Epithelial cell of esophagus (primary cell): ENCODE measurements at places on chromosomes 3 and 15.

GRCh38 chr3:94106268-94106667 is 43.4 kb downstream of the NSUN3 start:
- no peak for DNase-seq

DNA sequence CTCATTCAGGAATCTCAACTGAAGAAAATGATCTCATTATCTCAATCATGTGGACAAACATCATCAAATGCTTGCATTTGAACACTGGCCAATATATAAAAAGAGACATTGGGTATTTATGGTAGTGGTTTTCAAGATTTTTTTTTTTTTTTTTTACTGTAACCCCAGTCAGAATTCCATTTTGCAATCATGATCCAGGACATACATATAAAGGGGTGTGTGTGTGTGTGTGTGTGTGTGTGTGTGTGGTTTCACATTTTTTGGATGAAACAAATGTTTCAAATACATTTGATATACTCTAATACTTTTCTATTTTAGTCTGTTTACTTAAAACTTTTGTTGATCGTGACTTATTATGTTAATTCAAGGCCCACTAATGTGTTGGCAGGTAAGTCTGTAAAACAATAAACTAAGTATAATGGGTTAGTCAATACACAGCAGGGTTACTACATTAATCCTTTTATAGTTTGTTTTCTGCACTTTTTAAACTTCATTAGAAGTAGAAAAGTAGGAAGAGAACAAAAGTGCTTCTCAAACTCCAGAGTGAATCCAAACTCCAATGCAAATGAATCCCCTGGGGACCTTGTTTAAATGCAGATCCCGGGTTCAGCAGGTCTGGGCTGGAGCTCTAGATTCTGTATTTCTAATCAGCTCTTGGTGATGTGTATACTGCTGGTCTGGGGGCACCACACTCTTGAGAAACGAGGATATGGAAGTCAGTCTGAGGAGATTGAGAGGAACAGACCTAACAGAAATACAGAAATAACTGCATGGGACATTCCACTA is 17.6 kb downstream of the THRB start:
- DNase-seq: no peak

GRCh38 chr3:186526256-186526606 is 17.9 kb downstream of the CRYGS start:
- no peak for DNase-seq

DNA sequence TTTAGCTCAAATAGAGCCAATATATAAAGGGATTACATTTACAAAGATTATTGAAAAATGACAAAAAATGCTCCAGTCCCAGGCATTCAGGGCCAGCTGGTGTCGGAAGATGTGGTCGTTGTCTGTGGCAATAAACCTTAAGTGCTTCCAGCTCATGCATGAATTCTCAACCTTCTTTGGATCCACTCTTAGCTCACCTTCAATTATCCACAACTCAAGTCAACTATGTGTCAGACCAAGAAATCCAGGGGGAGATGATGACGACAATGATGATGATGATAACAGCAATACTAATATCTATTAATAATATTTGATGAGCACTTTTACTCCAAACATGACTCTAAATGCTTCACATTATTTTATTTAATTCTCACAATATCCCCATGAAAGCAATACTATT is 53.6 kb upstream of the PXYLP1 start:
- DNase-seq: no peak

GRCh38 chr3:126544596-126545281 is 14.0 kb downstream of the C3orf22 start:
- DNase-seq: no peak

GRCh38 chr15:91952216-91952615 is 98.7 kb downstream of the SLCO3A1 start:
- DNase-seq: no peak

DNA sequence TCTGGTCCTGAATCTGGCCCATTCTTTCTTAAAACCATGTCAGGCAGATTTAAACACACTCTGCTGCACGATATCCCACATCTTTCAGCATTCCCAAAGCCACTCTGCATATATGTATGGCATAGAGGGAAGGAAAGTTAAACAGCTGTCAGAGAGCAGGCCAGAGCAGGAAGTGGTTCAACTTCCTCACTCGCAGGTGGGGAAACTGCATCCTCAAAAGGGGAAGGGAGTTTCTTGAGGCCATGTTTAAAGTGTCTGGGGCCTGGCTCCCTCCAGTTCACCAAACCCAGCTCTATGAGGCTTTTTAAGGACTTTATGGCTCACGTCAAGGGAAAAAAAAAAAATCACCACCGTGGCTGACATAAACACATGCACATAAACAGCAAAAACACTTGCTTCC is 123.1 kb downstream of the OPA1 start:
- no peak for DNase-seq

DNA sequence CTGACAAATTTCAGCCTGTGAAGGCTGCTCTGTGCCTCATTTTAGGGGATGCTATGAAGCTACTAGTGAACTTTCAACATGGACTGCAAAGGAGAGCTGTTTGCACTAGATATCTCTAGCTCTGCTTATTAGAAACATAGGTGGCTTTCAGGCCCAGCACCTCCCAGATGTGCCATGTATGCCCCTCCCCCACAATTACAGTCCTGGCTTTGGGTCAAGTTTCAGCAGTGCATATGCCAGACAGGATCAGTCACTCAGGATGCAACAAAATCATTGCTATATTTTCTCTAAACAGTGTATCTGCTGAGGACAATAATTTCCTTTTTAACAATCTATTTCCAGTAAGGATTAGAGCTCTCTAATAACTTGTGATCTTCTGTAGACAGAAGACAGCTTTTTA is 178.8 kb upstream of the STAC start:
- DNase-seq: peak; percentile 8

DNA sequence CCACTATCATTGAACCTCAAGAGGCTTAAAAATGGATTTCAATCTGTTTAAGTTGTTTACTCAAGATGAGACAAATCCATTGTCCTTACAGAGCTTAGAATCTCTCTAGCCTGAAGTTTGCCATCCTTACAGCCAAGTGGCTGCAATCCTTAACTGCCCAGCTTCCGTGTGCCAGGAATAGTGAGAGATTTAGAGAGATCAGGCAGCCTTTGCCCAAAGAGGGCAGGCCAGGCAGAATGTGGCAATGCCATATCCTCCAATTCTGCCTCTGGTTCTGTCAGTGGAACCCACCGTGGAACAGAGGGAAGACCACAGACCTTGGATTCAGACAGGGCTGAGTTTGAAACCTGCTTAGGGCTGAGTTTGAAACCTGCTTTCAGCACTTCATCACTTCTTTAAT is 374.3 kb downstream of the VPS13C start:
- DNase-seq: no peak

GRCh38 chr3:106065831-106066230 is 197.0 kb upstream of the CBLB start:
- DNase-seq: no peak

DNA sequence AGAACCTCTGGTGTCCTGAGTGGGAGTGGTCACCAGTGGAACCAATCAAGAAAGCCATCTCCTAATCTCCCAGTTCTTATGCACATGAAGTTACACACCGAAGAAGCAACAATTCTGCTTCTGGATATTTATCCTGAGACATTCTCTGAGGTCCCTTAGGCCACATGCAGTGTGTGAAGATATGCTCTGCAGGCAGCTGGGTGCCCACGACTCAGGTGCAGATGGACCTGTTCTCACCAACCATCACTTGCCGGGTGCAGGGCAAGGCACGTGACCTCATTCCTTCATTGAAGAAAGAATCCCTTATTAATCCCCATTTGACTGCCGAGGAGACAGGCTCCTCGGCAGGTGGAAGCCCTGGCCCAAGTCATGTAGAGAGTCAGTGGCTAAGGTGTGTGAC is 79.8 kb downstream of the WNT7A start:
- DNase-seq: no peak

DNA sequence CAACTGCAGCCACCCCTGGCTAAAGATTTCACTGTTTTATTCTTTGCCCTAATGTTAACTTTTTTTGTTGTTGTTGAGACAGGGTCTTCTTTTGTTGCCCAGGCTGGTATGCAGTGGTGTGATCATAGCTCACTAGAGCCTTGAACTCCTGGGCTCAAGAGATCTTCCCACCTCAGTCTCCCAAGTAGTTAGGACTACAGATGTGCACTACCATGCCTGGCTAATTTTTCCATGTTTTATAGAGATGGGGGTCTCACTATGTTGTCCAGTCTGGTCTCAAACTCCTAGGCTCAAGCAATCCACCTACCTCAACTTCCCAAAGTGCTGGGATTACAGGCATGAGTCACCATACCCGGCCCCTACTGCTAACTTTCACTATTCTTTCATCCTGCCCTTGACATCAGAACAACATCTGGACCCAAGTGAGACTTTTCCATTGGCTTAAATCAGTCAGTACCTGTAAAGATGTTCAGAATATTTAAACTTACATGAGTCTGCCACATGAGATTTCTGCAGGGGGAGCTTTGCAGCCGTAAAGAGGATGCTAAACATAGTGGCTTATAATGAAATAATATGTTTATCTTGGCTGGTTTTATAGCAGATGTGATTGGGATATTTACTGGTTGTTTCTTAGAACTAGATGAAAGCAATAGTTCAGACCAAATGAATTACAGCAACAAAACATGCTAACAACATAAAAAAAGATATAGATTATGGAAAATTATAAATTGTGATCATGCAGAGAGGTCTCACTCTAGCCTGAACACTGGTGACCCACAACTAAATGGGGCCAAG is 73.6 kb downstream of the HMG20A start:
- DNase-seq: no peak

GRCh38 chr3:43162230-43163084 is 56.6 kb upstream of the POMGNT2 start:
- peak; percentile 63 for DNase-seq

DNA sequence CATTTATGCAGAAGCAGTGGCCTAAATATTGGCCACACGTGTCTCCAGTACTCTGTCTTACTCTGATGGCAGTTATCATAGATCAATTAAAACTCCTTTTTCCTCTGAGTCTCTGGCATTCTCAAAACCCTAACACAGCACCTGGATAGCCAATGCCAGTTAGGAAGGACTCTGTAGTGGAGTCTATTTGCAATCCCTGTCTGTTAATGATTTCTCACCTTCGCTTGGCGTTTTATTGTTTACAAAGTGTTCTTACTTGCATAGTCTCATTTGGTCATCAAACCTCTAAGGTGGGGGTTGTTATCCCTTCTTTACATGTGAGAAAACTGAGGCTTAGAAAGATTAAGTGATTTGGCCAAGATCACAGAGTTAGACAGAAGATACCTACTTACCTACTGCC is 258.8 kb downstream of the IL5RA start:
- no peak for DNase-seq

GRCh38 chr3:168548719-168549118 is 453.0 kb upstream of the GOLIM4 start:
- DNase-seq: no peak

- DNase-seq: no peak
Measured at GRCh38 chr3:79161941-79162340, 605.9 kb downstream of the ROBO1 start.

DNA sequence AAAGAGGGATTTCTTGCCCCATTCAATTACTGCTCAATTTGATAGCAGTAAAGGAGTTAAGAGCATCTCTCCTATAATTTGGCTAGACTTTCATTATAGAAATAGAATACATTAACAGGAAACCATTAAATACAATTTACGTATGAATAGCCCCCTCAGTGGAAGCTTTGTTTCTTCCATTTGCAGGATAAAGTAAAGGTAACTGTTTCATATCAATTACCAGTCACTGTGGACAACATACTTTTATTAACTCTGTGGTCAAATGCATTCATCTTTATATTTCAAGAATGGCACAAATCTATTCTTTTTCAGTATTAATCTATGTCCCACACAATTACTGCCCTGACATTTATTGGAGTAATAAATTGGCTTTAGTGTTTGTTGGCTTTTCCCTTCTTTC is 613.4 kb downstream of the NLGN1 start:
- DNase-seq: no peak

GRCh38 chr3:31766669-31767068 is 214.4 kb downstream of the OSBPL10 start:
- DNase-seq: no peak

DNA sequence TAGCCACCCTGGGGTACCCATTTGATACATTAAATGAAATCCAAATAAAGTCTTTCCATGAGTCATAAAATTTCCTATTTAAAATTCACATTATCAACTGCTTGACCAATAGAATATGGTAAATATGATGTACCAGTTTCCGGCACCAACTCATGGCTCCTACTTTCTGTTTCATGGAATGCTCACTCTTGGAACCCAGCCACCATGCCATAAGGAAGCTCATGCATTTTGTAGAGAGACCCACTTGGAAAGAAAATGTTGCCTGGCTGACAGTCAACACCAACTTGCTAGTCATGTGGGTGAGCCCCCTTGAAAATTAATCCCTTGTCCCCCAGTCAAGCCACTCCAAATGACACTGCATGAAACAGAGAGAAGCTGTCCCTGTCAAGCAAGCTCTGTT is 57.2 kb downstream of the WWTR1 start:
- DNase-seq: no peak

- no peak for DNase-seq
Measured at GRCh38 chr3:108322352-108322751, 26.0 kb downstream of the HHLA2 start.

DNA sequence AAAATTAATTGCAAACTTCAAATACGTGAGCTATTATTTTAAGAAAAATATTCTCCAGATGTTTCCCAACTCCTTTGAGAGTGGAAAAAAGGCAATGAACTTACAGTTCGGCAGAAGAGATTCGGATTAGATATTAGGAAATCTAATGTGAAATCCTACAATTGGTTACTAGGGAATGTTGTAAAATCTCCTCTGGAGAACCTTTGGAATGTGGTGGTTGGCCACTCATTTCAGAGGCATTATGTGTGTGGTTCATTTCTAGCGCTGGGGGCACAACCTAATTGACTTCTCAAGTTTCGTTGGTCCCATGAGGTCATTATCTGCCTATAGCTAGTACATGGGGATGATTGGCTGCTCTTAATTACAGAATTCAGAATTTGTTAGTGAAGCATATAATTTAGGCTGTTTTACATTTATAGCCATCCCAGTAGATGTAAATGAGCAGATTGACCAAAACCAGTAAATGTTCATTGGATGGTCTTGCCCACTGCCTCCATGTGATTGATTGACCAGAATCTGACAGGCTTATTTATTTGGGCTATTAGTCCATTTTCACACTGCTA is 34.6 kb upstream of the CMSS1 start:
- DNase-seq: peak; percentile 20

- DNase-seq: no peak
Measured at GRCh38 chr3:187896646-187897045, 151.4 kb upstream of the BCL6 start.

- no peak for DNase-seq
Measured at GRCh38 chr15:68192804-68193486, 12.2 kb downstream of the CALML4 start.

DNA sequence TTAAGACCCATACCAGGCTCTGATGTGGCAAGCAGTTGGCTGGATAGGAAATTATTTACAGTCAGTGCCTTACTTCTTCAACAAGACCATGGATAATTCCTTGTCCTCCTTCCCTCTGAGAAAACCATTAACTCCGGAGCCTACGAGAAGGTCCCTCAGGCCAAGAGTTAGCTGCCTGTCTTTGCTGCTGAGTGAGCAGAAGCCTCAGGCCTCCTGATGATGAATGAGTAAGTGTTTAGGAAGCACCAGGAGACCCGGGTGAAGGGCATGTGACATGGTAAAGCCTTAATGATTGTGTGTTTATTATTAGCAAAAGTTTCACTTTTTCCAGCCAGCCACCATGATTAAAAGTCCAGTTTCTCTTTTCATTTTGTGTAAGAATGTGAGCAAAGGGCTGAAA is 174.9 kb upstream of the TOPAZ1 start:
- peak; percentile 47 for DNase-seq

GRCh38 chr3:53170325-53171063 is 9.5 kb downstream of the PRKCD start:
- DNase-seq: no peak
